GM18507 (cell line): ENCODE measurements at places on chromosomes 11 and 22.

DNA sequence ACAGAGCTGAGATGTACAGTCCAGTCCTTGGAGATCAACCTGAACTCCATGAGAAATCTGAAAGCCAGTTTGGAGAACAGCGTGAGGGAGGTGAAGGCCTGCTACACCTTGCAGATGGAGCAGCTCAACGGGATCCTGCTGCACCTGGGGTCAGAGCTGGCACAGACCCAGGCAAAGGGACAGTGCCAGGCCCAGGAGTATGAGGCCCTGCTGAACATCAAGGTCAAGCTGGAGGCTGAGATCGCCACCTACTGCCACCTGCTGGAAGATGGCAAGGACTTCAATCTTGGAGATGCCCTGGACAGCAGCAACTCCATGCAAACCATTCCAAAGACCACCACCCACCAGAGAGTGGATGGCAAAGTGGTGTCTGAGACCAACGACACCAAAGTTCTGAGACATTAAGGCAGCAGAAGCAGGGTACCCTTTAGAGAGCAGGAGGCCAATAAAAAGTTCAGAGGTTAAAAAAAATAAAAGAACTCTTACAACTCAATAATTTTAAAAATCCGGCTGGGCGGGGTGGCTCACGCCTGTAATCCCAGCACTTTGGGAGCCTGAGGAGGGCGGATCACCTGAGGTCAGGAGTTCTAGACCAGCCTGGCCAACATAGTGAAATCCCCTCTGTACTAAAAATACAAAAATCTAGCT lies 69.9 kb upstream of the RTL6 start:
- no peak for DNase-seq

- no peak for DNase-seq
Observed at GRCh38 chr22:30212996-30213441, 33.5 kb downstream of the LIF start.

DNA sequence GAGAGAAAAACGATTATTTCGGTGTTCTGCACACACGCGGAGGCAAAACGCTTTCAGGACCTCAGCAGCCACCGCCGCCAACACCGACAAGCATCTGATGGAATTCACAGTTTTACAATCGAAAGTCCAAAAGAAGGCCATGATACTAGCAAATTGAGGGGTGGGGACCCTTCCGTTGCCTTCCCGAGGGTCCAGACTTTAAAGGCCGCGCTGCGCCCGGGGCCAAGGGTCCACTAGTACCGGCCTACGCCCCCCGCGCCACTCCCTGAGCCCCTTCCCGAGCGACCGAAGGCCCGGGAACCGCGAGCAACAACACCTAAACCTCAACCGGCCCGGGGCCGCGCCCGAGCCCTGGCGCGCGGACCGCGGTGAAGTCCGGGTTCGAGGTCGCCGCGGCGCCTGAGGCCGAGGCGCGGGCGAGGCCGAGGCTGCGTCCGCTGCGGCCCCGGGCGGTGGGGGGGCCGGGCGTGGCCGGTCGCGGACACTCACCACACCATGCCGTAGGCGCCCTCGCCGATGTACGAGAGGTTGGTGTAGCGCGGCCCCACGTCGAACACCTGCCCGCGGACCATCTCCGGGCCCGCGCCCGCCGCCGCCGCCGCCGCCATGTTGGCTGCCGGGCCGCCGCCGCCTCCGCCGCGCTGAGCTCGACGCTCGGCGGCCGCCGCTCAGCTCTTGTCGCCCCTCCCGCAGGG lies 465 bp downstream of the MAPK1 start:
- no peak for DNase-seq

- DNase-seq, result no peak
Observed at GRCh38 chr11:29093416-29094120, 923.3 kb downstream of the KCNA4 start.

DNA sequence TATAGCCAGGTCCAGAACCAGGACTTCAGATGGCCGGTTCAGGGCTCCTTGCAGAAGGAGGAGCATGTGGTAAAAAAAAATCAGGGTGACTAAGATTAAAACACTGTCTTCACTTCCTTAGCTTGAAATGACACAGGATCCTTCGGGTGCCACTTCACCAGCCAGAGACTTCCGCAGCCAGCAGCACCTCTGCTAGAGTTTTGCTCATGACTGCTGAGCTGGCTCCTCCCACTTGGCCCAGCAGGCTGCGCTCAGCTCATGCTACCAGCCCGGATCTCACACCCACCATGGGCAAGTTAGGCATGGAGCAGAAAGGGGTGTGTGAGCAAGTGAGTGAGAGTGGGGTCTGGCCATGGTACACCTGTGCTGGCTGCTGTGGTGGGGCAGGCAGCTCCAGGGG lies 6.6 kb upstream of the MS4A18 start:
- no peak for DNase-seq

DNA sequence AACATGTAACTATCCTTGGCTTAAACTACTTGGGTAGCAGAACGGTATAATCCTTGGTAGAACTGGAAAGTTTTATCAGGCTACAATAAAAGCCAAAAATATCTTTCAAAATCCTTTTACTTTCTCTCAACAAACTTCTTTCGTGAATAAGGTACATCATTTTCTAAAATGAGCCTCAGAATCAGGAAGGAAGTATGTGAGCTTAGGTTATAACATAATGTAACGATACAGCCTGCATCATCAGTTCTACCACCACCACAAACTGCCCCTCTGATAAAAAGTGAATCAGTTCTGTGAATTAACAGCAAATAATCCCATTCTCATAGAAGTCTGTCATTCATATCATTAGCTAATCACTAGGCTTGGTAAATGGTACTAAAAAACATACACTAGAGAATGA lies 244.3 kb downstream of the SBF2 start:
- no peak for DNase-seq

GRCh38 chr11:121741761-121742361 lies 289.1 kb upstream of the SORL1-AS1 start:
- no peak for DNase-seq

DNA sequence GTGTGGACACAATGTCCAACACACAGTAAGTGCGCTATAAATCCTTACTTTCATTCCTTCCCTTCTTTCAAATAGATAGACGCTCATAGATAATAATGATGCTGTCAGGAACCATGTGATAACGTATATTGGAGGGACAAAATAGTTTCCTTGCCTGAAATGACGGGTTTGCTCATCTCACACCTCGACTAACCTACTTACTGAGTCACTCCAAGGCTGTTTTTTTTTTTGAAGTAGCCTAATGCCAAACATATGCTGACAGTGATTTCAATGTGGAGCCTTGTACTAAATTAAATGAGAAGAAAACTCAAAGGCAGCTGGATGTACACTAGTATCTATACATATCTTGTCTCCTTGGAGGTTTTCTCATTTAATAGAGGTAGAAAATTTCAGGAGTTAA lies 400.5 kb downstream of the NELL1 start:
- DNase-seq, result no peak

- no peak for DNase-seq
Observed at GRCh38 chr11:46457659-46458424, 66.3 kb upstream of the CHRM4 start.

- DNase-seq, result no peak
Observed at GRCh38 chr11:111012491-111012890, 233.0 kb upstream of the POU2AF2 start.

- DNase-seq, result no peak
Observed at GRCh38 chr22:37472418-37473006, 13.7 kb downstream of the MFNG start.

GRCh38 chr11:12599408-12600143 lies 74.6 kb upstream of the TEAD1 start:
- DNase-seq, result peak; percentile 2

GRCh38 chr11:46693597-46694012 lies 6.8 kb downstream of the ARHGAP1 start:
- no peak for DNase-seq

DNA sequence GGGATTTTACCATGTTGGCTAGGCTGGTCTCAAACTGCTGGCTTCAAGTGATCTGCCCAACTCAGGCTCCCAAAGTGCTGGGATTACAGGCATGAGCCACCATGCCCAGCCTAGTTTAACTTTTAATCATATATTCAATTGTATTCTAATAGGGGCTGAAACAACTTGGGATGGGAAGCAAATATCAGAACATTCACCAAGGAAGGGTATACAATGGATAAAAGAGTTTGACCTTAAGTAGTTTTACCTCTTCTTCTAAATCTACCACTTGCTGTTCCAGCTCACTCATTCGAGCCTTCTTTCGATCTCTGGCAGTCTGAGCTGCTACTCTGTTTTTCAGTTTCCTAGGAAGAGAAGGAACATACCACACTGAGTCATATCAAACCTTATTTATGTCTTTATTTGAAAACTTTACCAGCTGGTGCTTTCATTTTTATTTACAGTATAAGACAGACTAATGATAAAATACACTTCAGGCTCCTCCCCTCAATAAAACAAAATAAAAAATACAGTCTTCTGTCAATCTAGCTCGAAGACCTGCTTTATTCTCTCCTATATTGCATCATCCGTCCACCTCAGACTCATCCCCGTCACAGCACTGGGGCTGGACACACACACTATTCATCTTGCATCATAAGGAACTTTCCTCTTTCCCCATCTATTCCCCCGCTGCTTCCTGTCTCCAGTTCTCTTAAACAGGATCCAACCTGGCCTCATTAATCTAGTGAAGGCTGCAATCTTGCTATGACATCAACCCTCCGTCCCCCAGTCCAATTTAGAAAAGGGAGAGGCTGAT lies 1.4 kb downstream of the XBP1 start:
- DNase-seq, result no peak

DNA sequence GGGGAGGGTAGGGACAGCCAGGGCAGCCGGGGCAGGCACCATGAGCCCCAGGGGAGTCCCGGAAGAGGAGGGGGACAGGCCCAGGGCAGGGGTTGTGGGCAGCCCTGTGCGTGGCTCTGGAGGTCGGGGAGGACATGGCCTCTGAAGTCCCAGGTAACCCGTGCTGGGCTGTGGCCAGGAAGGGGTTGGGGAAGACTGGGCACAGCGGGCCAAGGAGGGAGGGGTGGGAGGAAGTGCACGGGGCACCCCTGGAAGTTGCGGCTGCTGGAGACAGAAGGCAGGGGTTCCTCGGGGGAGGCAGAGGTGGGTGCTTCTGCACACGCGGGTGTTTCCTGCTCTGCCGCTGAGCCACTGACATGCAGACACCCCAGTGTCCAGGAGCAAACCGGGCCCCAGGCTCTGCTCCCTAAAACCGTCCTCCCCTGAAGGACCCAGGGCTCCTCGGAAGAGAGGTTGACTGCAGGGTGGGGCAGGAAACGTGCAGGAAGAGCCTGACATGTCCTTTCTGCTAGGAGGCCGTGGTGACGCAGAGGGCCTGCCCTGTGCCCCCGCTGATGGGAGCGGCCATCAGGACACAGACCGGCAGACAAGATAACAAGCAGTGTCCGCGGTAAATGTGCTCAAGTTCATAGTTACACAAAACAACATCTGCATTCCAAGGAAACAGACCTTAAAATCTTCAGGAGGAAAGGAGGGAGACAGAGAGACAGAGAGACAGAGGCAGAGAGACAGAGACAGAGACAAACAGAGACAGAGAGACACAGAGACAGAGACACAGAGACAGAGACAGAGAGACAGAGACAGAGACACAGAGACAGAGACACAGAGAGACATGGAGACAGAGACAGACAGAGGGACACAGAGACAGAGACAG lies 5.7 kb downstream of the TNNI2 start:
- DNase-seq, result no peak

DNA sequence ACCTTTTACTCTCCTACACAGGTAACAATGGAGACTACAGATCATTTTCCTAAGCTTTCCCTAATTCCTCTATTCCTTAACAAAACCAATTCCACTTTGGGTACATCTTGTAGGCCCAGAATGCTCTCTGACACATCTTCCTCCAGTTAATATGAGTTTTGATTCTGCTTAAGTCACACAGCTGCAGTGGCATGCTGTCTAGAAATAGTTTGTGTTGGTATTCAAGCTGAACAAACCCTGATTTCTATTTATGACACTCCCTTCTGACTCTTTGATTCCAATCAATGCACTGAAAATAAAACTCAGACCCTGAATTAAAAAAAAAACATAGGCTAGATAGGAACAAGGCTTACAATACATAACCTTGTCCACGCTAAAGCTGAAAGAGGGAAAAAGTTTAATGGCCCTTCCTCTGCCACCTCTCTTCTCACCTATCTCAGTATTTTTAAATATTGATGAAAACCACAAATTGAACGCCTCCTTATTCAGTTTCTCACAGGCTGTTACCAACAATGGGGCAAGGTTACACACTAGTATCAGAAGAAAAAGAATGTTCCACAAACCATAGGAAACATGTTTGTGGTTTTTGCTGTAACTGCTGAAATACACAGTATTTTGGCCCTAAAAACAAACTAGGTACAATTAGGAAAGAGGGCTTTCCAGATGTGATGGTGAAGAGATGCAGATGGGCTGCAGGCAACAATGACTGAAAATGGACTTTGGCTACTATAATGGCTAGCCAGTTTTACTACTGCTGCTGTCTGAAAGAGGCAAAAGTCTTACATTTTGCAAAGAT lies 35.7 kb upstream of the GAB2 start:
- no peak for DNase-seq

DNA sequence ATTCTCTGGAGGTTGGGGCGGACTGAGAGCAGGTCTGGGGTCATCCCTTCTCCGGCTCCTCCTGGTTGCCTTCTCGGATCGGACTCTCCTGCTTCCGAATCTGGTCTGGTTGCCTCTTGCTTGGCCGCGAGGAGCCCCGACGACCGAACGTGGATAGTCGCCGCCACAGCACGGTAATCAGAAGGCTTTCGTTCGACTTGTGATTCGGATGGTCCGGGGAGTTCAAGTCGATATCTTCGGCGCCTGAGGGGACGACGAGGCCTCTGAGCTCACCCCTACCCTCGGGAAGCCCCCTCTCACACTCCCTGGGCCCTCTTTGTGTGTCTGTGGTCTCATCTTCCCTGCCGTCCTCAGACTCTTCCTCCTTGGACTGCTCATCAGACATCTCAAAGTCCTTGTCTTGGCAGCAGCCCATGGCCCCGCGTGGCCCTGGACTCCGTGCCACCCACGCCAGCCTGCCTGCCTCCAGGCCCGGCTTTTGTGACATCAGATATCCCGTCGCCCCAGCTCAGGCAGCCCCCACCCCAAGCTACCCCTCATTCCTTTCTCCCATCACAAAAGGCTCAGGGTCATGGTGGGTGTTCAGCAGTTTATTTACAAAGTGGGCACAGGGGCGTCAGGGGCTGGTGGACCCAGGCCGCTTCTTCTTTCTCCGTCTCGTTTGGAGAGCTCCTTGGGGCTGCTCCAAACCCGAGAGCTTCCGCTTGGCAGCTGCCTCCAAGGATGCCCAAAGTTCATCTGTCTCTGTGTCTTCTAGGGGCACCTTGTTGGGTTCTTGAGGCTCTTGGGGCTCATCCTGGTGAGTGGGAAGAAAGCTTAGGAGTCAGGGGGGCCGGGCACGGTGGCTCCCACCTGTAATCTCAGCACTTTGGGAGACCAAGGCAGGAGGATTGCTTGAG lies at the start of gene TEX54:
TEX54 (minus strand) TSS at position 506 of the 899 bp plus-strand sequence.
- no peak for DNase-seq

DNA sequence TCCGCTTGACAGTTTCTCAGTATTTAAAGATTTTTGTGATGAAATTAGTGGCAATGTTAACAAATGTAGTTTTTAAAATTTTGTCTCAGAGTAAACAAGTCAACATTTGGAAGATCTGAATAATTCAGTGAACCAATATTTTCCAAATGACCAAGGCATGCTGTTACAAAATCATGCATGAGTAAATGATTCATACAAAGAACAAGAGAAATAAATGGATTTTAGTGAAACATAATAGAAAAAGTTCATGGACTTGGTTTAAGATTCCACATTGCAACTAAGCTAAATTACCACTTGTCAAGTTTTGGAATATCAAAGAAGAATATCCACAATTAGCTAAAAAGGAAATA lies 125.7 kb upstream of the SNX19 start:
- no peak for DNase-seq
